ENCODE measurements at places on chromosomes 13 and 19.

DNA sequence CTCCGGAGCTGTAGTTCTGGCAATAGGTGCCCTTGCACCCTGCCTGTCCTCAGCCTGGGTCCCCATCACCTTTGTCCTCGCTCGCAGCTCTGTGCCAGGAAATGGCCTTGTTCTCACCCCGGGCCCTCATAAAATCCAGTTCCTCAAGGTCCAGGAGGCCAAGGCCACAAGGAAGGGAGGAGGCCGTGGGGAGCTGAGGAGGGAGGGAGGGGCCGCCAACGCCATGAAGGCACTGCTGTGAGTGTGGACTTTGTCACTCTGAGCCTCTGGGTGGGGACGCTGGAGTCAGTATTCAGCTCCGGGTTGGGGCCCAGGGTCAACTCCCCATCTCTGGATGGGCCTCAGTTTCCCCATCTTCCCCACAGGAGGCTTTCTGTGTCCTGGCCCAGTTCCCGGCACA lies 9.2 kb upstream of the GNA11 start:
- DNase-seq = no peak

GRCh38 chr13:107516517-107516916 lies 698.8 kb downstream of the LIG4 start:
- no peak for DNase-seq

GRCh38 chr13:30107521-30108136 lies 199.7 kb downstream of the KATNAL1 start:
- DNase-seq = no peak

GRCh38 chr19:15885167-15885566 lies 12.7 kb downstream of the CYP4F2 start:
- DNase-seq = no peak

DNA sequence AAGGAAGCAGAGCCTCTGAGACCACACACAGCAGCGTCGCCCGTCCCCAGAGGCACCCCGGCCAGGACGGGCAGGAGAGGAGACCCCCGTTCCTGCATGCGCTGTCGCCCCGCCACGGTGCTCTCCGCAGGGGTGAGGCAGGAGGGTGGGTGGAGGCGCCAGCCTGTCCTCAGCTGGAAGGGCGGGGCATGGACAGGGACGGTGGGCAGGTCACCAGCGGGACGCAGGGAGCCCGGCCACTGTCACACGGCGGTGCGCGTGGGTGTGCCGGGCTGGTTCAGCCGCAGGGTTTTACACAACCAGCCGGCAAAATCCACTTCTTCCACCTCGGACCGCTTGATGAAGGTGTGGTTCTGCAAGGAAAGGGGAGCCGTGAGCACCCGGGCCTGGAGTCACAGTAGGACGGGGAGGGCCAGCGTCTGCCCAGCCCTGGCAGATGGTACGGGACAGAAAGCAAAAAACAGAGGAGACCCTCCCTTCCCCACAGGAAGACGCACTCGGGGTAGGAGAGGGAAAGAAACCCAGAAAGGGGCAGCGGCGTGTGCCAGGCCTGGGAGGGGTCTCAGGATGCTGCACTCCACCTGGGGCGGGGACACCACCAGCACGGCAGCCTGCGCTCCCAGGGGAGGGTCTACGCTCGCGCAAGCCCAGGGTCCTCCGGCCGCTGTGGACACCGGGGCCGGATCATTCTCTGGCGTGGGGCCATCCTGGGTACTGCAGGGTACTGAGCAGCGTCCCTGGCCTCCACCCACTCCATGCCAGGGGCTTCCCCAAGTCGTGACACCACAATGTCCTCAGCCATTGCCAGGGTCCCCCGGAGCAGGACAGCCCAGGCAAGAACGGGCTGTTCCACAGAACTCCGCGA lies 23.9 kb upstream of the ZBTB7A start:
- no peak for DNase-seq

- DNase-seq = peak; percentile 65
These were observed 1.4 kb upstream of the ICAM1 start for GRCh38 chr19:10269333-10270179.

DNA sequence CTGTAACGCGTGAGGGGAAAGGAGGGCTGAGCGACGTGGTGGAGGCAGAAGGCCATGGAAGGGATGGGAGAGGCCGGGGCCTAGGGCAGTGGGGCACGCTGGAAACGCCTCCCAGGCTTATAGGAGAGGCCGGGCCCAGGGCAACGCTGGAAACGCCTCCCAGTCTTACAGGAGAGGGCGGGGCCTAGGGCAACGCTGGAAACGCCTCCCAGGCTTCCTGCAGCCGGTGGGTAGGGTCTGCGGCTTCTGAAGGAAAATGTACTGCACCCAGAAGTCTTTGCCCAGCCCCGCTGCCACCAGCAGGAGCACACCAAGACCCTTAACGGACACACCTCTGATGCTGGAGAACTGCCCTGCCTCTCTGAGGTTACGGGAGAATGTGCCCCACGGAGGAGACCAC lies 9.1 kb downstream of the CACTIN start:
- no peak for DNase-seq

DNA sequence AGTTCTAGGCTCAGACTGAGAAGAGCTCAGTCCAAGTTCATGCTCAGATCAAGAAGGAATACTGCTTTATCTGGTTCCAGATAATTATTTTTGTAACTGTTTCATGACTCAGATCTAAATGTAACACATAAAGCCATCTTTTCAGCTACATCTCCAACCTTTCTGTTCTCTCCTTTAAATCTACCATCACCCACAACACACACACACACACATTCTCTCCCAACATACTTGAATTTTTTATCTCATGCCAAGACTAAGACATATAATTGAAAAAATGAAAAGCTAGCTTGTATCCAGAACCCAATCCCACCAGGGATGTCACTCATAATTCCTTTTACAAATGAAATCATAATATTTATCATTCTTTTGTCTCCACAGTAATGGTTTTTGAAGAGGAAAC lies 7.6 kb downstream of the KATNAL1 start:
- no peak for DNase-seq

DNA sequence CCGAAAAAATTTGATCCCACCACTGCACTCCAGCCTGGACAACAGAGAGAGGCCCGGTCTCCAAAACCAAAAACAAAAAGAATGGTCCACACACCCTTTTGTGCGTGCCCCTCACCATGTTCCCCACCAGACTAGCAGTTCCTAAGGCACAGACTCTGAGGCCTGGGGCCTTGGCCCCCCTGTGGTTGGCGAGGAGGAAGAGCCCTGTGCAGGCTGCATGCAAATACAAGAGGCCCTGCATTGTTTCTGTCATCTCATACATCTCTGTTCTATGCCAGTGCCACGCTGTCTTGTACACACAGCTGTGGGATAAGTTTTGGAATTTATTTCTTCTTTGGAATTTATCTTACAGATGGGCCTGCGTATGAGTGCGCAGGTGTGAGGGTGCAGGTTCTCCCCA lies 4.7 kb upstream of the YJEFN3 start:
- DNase-seq = no peak

Data from cerebellum (tissue), 4 donors.